ENCODE measurements at places on chromosomes 13 and 19. TPM values are rescaled to one million over a fixed set of nuclear protein-coding genes. Genes with fewer than 3 reads are reported as not detected.

DNA sequence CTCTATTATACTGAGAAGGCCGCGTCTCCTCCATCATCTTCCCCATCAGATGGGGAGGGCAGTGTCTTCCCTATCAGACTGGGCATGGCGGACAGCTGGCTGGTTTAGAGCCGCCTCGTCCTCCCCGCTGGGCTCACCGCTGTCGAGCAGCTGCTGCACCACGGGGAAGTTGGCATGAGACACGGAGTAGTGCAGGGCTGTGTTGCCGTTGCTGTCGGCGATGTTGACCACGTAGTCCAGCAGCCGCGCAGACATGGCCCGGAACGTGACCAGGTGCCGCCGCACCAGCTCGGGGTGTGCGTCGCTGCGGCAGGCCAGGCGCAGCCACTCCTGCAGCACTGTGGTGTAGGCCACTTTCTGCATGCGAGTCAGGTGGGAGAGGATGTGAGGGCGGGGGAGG, 18.8 kb upstream of the SPC24 start:
- H3K27ac ChIP-seq = no peak overlapping the region
- peaks cover 52% of the 10 kb centered on the region for H3K4me1 ChIP-seq
- peaks cover 100% of the 10 kb centered on the region for H3K36me3 ChIP-seq
- no peaks in the 10 kb centered on the region for H3K27me3 ChIP-seq

The TSEN34 gene
- 49.4 TPM for total RNA-seq

- H3K4me1 ChIP-seq = no peaks in the 10 kb centered on the region
- H3K27me3 ChIP-seq = no peaks in the 10 kb centered on the region
- H3K27ac ChIP-seq = no peak overlapping the region
- peaks cover 26% of the 10 kb centered on the region for H3K36me3 ChIP-seq
Measured at GRCh38 chr13:100634696-100635095, 39.9 kb downstream of the TMTC4 start.

DNA sequence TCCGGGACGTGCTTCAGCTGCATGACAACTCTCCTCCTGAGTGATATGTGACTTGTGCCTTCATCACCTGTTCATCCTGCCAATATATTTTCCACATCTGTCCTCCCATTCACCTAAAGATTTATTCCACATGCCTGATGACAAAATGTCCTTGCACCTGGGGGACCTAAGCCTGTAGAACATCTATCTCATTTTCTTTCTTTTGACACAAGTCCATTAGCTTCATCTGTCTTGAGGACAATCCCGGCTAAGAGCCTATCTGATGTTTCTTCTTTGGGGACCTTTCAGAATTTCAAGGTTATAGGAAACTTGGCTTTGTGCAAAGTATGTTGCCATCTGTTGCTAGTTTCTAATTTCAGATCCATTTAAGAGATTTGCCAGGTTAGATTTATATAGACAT, 41.1 kb downstream of the ITGBL1 start:
- DNase-seq = no peak
- H3K27me3 ChIP-seq = no peaks in the 10 kb centered on the region
- no peak overlapping the region for H3K27ac ChIP-seq
- no peaks in the 10 kb centered on the region for H3K36me3 ChIP-seq
- no peaks in the 10 kb centered on the region for H3K4me1 ChIP-seq

DNA sequence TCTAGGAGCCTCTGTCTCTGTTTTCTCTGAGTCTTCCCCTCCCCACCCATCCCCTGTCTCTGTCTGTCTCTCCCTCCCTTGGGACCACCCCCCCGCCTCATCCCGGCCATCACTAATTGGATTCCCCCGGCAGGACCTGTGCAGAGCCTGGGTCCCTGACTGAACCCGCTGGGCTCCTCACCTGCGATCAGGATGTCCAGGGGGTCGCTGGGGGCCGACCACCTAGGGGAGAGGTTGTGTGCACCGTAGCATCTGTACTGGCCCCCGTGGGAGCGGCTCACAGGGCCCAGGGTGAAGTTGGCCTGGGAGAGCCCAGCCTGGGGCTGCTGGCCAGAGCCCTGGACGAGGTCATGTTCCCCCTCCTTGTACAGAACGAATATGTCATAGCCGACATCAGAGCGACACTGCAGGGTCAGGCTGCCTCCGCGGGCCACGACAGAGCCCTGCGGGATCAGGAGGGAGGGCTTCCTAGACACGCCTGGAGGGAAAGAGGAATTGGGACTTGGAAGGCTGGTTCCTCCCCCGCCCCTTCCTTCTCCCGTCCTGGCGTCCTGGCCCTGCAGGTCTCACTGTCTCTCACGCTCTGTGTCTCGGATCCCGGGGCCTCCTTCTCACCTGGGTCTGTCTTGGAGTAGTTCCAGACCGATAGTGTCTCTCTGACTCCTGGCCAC, 1.8 kb downstream of the LILRB5 start:
- no peak overlapping the region for H3K4me3 ChIP-seq
- no peak overlapping the region for H3K27ac ChIP-seq
- no peak for DNase-seq
- no peaks in the 10 kb centered on the region for H3K4me1 ChIP-seq
- no peaks in the 10 kb centered on the region for H3K36me3 ChIP-seq

DNA sequence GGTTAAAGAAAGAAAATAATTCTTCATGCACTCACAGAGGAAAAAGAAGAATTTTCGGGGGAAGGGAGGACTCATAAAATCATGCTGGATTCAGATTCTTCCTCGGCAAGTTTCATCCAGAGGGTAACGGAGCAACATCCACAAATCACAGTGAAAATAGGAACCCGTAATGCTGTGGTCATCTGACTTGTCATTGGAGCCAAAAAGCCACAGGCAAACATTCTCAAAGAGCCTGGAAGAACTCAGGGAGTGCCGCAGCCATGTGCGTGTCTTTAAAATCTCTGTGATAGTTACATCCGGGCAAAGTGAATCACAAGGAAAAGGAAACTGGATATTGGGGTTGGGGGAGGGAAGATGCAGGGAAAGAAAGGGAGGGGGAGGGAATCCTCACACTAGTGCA, 33.0 kb upstream of the VSTM2B start:
- no peaks in the 10 kb centered on the region for H3K27me3 ChIP-seq
- no peaks in the 10 kb centered on the region for H3K4me1 ChIP-seq
- H3K36me3 ChIP-seq = no peaks in the 10 kb centered on the region
- H3K4me3 ChIP-seq = no peak overlapping the region
- H3K27ac ChIP-seq = no peak overlapping the region
- DNase-seq = peak; percentile 50

GRCh38 chr19:4516939-4517300, 1.4 kb downstream of the PLIN4 start:
- H3K36me3 ChIP-seq = peaks cover 15% of the 10 kb centered on the region
- DNase-seq = no peak
- H3K27ac ChIP-seq = peak overlapping the region; percentile 94
- H3K27me3 ChIP-seq = no peaks in the 10 kb centered on the region
- peaks cover 47% of the 10 kb centered on the region for H3K4me1 ChIP-seq
- H3K4me3 ChIP-seq = peak overlapping the region; percentile 59

DNA sequence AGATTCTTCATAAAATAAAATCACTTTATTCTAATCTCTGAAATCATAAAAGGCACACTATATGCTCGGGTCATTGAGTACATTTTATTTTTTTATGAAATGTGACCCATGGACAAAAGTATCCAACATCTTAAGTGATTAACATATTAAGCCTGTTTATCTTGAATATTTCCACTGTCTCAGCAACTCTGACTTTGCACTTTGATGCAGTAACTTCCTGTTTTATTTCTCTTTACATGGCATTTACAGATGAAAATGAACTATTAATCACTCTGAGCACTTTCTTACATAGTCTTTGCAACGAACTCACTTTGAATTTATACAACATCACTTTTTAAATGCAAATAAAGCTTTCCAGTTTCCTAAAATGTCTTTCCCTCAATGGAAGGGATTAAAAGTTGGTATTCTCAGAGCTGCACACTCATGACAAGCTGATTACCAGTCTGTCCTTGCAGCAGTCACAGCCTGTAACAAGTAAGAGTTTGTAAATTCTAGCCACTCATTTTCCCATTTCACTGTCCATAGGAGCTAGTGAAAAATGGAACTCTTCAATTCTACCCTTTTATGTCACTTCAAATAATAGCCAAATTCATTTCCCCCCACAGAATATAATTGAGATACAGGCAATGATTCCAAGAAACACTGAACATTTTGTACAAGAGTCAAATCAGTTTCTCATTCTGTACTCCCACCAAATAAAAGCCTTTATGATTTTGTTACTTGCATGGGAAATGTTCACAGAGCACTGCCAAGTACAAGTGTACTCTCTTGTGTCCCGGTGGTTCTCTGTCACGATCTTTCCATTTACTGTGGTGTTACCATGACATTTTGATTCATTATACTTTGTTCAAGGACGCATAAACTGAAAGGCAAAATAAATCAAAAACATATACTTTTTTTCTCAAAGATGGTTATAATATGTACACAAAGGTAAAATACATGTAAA, 1968.9 kb downstream of the PCDH9 start:
- H3K27me3 ChIP-seq = no peaks in the 10 kb centered on the region
- H3K4me3 ChIP-seq = peak overlapping the region; percentile 12
- peaks cover 5% of the 10 kb centered on the region for H3K4me1 ChIP-seq
- no peak overlapping the region for H3K27ac ChIP-seq
- no peak for DNase-seq
- H3K36me3 ChIP-seq = no peaks in the 10 kb centered on the region

The FCER2 gene
- total RNA-seq = not detected

DNA sequence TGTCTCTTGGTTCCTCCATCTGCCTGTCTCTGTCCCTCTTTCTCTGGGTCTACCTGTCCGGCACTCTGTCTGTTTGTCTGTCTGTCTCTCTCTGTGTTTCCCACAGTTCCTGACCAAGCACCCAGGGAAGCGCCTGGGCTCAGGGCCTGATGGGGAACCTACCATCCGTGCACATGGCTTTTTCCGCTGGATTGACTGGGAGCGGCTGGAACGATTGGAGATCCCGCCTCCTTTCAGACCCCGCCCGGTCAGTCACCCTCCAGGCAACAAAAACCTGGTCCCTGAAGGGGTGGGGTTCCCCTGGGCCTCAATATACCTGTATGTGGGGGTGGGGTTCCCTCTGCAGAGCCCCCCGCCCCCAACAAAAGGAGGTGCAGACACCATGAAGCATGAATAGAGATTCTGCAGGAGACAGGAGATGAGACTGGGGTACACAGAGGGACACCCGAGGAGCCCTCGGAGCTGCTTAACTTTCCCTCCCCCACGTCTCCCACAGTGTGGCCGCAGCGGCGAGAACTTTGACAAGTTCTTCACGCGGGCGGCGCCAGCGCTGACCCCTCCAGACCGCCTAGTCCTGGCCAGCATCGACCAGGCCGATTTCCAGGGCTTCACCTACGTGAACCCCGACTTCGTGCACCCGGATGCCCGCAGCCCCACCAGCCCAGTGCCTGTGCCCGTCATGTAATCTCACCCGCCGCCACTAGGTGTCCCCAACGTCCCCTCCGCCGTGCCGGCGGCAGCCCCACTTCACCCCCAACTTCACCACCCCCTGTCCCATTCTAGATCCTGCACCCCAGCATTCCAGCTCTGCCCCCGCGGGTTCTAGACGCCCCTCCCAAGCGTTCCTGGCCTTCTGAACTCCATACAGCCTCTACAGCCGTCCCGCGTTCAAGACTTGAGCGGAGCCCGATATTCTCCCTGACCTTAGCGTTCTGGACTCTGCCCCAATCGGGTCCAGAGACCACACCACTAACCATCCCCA, 2.6 kb upstream of the CACNG7 start:
- H3K27me3 ChIP-seq = peaks cover 98% of the 10 kb centered on the region
- DNase-seq = no peak
- peaks cover 37% of the 10 kb centered on the region for H3K4me1 ChIP-seq
- no peak overlapping the region for H3K4me3 ChIP-seq
- no peaks in the 10 kb centered on the region for H3K36me3 ChIP-seq

GRCh38 chr13:108733022-108733560, 103.7 kb downstream of the MYO16 start:
- no peak overlapping the region for H3K4me3 ChIP-seq
- no peak for DNase-seq
- no peaks in the 10 kb centered on the region for H3K36me3 ChIP-seq
- no peaks in the 10 kb centered on the region for H3K27me3 ChIP-seq

DNA sequence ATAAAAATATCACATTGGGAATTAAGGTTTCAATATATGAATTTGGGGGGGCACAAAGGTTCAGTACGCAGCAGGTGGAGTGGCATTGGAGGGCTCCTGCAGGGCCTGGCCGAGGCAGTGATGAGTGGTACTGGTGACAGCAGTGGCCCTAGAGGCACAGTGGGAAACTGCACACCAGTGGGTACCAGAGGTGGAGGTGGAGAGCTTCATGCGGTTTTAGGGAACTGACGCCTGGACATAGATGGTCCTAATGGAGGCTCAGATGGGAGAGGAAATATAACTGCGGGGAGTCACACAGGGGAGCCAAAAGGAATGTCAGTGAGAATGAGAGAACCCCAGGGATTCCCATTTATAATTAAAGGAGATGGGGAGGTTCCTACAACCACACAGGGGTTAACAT, 156.2 kb downstream of the COG6 start:
- DNase-seq = no peak
- no peaks in the 10 kb centered on the region for H3K36me3 ChIP-seq
- H3K27me3 ChIP-seq = no peaks in the 10 kb centered on the region
- no peak overlapping the region for H3K4me3 ChIP-seq

GRCh38 chr13:107562203-107562602, 653.1 kb downstream of the LIG4 start:
- H3K4me3 ChIP-seq = no peak overlapping the region
- no peaks in the 10 kb centered on the region for H3K36me3 ChIP-seq
- no peak for DNase-seq
- no peaks in the 10 kb centered on the region for H3K27me3 ChIP-seq
- no peaks in the 10 kb centered on the region for H3K4me1 ChIP-seq

The TNNI3 gene
- total RNA-seq = not detected

DNA sequence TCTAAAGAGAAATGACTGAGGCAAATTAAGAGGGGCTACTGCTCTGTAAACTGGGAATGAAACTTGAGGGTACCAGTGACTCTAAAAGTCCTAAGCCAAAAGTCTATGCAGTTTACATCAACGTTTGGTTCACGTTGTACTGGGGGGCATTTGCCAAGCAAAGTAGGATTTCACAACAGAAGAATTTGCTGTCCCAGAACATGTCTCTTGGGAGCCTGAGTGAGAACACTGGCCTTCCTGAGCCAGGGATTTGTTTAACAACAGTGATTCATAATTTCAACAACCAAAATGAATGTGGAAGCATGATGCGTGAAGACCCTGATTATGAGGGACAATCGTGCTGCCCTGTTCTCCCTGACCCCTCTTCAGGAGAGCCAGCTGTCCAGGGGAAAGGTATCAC, 178.0 kb downstream of the OXGR1 start:
- DNase-seq = no peak
- H3K4me3 ChIP-seq = no peak overlapping the region
- no peaks in the 10 kb centered on the region for H3K4me1 ChIP-seq
- peak overlapping the region; percentile 42 for H3K27ac ChIP-seq
- no peaks in the 10 kb centered on the region for H3K36me3 ChIP-seq
- no peaks in the 10 kb centered on the region for H3K27me3 ChIP-seq

- no peak overlapping the region for H3K4me3 ChIP-seq
- no peaks in the 10 kb centered on the region for H3K27me3 ChIP-seq
- peak; percentile 89 for DNase-seq
- H3K4me1 ChIP-seq = peaks cover 5% of the 10 kb centered on the region
- H3K36me3 ChIP-seq = no peaks in the 10 kb centered on the region
- no peak overlapping the region for H3K27ac ChIP-seq
Measured at GRCh38 chr13:40315416-40316064, 350.9 kb downstream of the FOXO1 start.

- peaks cover 35% of the 10 kb centered on the region for H3K4me1 ChIP-seq
- H3K27me3 ChIP-seq = no peaks in the 10 kb centered on the region
- no peak overlapping the region for H3K4me3 ChIP-seq
- DNase-seq = no peak
- H3K27ac ChIP-seq = peak overlapping the region; percentile 68
Measured at GRCh38 chr19:13781547-13781946, 7.3 kb downstream of the C19orf53 start.

Data from esophagus muscularis mucosa (tissue), 4 donors.